Activated CD8-positive, alpha-beta memory T cell treated with anti-CD3 and anti-CD28 coated beads for 1 hour (primary cell): ENCODE measurements at places on chromosomes 5 and 9.

- no peak for DNase-seq
Observed at GRCh38 chr5:167308466-167308865, 983.0 kb upstream of the WWC1 start.

- no peak for DNase-seq
Observed at GRCh38 chr5:171031977-171032376, 170.2 kb downstream of the RANBP17 start.

- DNase-seq = no peak
Observed at GRCh38 chr5:165185716-165186115, 1680.3 kb downstream of the MAT2B start.

- DNase-seq = no peak
Observed at GRCh38 chr5:45335978-45336377, 360.2 kb downstream of the HCN1 start.

- no peak for DNase-seq
Observed at GRCh38 chr9:111860443-111860842, 36.2 kb upstream of the UGCG start.

GRCh38 chr9:91275655-91276054 lies 86.1 kb downstream of the AUH start:
- no peak for DNase-seq

DNA sequence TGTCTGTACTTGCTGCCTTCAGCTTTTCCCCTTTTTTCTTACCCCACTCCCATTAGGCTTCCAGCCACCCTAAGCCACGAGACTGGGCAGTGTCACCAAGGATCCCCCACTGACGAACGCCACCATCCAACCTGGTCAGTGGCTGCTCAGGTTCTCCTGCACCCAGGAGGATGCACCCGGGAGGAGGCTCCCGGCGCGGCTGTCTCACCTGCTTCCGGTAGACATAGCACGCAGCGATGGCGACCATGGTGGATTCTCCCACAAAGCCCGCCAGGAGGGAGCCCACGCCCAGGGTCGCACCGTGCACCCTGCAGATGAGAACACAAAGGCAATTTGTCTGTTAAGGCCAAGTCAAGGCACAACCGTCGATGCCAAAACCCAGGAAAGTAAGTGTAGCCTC lies 48.1 kb downstream of the OTULIN start:
- DNase-seq = no peak

- no peak for DNase-seq
Observed at GRCh38 chr5:106727071-106727470, 943.7 kb downstream of the EFNA5 start.

DNA sequence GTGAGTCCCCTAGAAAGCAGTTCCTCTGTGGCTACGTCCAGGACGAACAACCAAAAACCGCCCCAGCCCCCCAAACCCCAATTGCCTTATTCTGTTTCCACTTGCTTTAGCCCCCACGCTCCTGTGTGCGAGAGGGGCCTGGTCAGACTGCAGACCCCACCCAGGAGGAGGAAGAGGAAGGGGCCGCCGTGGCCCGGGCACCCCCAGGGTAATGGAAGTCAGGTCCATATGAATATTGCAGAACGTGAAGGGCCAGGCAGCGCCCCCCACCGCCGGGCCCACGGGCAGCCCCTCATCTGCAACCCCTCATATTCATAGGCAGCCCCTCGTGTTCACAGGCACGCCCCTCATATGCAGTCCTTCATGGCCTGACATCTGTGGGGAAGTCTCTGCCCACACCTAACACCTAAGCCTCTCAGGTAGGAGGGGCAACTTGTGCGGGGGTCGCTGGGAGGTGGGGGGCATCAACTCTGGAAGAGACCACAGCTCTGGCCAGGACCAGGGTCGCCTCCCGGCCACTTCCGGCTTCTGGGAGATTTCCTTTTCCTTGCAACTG lies 37.7 kb upstream of the PLEKHG4B start:
- DNase-seq = no peak

- DNase-seq = no peak
Observed at GRCh38 chr5:16970260-16970659, 34.2 kb upstream of the MYO10 start.

DNA sequence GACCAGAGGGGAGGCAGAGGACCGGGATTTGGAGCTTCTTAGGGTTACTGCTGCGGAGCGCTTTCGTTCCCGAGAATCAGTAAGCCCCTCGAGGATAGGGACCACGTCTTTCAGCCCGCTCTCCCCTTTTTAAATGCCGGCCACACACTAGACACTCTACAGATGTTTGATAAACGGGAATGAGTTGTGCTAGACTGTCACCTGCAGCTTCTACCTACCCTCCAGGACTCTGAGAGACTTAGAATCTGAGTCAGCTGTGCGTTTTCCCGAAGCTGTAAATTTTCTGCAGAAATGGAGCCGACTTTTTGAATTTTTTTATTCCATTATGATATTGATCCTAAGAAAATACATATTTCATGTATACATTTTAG lies 670 bp downstream of the CCDC171 start:
- no peak for DNase-seq

- no peak for DNase-seq
Observed at GRCh38 chr9:116450378-116451139, 236.5 kb upstream of the TRIM32 start.

GRCh38 chr5:148697180-148697808 lies 43.0 kb upstream of the HTR4 start:
- DNase-seq = no peak

- DNase-seq = no peak
Observed at GRCh38 chr5:149745943-149746324, 15.8 kb downstream of the PPARGC1B start.

DNA sequence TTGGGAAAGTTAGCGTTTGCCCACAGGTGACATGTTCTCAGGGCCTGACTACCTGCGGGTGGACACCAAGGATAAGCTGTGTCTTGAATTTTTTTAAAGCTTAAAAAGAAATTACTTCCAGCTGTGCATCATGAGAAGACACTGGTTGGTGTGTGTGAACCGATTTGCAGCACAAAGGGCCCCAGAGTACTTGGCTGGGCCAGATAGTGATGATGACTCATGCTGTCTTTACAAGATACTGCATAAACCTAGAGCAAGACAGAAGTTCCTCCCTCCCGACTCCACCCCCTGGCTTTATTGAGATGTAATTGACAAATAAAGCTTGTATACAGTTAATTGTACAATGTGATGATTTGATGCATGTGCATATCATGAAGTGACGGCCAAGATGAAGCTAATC lies 212.8 kb downstream of the NXNL2 start:
- no peak for DNase-seq

DNA sequence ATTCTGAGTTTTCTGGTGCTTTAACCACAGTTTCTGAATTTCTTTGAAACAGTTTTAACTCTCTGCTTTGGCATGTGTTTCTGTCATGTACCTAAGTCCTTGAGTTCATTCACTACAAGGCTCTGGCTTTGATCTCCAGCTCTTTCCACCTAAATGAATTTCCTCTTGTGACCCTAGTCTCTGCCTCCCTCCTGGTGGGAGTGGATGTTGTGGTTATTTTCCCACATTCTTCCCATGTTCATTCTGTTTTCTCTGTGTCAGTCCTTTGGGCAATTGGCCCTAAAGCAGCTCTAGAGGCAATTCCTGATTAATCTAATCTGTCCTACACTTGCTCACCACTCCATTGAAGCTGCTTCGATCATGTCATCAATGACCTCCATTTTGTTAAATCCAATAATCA lies 28.4 kb upstream of the DPYSL3 start:
- DNase-seq = no peak

DNA sequence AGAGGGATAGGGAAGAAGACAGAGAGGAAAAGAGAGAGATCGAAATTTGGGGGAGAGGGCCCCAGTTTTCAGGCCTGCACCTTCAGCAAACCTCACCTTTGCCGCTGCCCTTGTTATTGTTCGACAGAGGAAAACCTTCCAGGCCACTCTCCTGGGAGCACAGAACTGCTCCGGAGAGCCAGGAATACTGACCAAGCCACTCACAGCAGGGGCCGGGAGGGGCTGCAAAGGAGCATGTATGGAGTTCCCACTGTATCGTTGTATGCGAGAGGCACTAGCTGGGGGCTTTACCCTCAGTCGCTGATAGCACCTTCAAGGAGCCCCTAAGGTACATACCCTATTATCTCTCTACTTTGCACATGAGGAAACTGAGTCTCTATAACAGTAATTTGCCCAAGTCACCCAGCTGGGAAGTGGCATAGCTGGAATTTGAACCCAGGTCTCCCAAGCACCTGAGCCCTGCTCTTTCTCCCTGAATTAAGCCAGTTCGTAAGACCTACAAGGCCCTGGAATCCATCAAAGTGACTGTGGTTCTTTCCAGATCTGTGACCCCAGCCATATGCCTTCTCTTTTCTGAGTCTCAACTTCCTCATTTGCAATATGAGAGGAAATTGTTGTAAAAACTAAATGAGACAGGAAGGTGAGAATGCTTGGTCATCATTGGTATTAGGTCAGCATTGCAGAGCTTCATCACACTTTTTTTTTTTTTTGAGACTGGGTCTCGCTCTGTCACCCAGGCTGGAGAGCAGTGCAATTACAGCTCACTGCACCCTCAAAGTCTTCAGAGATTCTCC lies 21.0 kb upstream of the FOXE1 start:
- no peak for DNase-seq

DNA sequence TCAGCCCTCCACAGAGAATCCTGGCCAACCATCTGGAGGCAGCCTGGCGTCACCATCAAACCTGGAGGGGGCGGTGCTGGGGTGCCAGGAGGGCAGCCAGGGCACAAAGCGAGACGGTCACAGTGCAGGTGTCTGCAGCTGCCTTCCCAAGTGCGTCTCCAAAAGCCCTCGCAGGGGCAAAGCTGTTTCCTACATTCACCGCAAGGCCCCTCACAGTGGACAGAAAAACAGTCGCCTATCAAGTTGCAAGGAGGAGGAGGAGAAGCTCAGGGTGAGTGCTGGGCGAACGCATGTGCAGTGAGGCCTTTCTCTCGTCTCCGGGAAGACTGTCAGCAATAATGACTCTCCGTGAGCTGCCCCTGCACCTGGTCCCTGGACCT lies 18.0 kb upstream of the LHX3 start:
- no peak for DNase-seq

DNA sequence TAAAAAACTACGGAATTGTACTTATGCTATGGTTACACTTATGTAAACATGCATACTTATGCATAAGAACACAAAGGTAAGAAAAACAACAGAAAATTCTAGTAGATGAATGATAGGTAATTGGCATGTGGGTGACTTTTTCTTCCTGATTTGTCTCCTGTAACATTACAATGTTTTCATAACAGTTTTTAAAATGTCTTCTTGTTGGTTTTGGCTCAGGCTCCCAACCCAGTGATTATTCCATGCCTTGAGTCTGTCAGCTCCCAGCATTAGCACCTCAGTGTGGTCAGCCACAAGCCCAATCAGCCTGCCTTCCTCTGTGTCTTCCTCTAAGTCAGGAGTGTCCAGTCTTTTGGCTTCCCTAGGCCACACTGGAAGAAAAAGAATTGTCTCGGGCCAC lies 7.9 kb upstream of the FOXE1 start:
- no peak for DNase-seq

DNA sequence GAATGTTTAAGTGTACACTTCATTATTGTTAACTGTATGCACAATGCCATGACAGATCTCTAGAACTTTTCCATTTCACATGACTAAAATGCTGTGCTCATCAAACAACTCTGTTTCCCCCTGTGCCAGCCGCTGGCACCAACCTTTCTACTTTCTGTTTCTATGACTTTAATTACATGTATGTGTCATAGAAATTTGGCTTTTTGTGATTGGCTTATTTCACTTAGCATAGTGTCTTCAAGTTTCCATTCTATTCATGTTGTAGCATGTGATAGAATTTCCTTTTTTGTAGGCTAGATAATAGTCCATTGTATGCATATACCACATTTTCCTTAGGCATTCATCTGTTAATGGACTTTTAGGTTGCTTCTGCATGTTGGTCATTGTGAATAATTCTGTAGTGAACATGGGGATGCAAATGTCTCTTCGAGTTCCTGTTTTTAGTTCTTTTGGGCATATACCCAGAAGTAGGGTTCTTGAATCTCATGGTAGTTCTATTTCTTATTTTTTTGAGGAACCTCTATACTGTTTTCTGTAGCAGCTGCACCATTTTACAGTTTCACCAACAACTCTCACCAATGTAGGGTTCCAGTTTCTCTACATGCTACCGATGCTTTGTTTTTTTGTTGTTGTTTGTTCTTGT lies 184.4 kb upstream of the DMRT1 start:
- no peak for DNase-seq

GRCh38 chr9:127999461-127999860 lies 18.7 kb upstream of the EEIG1 start:
- no peak for DNase-seq

- DNase-seq = no peak
Observed at GRCh38 chr5:169869066-169869465, 111.2 kb downstream of the INSYN2B start.

DNA sequence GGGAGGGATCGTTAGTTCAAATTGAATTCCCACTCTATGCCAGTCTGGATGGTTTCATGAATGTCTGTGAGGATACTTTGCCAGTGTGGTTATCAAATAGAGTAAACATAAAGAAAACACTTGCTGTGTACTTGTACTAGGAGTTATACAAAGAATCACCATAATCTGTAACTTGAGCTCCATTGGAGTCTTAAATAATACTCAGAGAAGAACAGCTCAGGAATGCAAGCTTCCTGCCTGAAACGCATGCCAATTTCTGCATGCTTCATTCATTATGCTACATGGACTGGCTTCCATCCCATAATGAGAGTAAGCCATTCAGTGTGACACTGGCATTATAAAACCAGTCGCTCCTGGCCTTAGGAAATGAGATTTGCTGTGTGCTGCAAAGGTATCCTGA lies 351.4 kb downstream of the SEMA5A start:
- DNase-seq = no peak

- DNase-seq = no peak
Observed at GRCh38 chr5:117623042-117623805, 1048.6 kb upstream of the SEMA6A start.

- no peak for DNase-seq
Observed at GRCh38 chr5:110880413-110880812, 141.6 kb downstream of the SLC25A46 start.

DNA sequence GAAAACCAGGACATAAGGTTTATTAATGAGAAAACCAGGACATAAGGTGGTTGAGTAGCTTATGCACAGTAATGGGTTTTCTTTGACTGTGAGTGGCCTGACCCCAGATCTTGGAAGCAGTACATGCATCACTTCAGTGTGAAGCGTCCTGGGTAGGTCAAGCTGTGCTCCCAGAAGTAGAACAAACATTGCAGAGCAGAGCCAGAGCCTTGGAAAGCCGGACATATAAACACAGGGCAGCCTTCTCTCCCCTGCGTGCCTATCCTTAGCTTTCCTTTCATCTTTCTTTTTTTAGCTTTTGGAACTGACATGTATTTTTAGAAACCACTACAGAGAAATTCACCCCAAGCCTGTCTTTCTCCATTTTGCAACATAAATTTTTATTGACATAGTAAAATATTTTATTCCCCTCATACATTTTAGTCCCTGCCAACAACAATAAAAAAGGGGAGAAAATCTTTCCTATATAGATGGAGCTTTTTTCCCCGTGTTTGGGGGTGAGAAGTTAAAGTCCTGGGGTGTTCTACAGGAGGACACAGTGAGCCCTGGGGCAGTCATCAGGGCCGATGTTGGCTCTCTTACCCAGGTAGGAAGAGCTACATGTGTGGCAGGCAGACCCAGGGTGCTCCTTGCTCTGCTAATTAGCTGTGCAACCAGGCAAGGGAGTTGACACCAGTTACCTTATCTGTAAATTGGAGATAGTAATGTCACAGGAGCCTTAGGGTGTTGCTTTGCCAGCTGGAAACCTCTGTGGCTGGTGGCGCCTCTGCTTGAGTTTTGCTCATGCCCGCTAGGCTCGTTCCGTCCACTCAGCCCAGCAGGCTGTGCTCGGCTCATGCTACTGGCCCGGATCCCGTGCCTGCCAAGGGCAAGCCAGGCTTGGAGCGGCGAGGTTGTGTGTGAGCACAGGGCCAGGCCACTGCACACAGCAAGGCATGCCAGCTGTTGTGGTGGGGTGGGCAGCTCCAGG lies 389.6 kb downstream of the KDM4C start:
- no peak for DNase-seq

- no peak for DNase-seq
Observed at GRCh38 chr9:137486545-137487453, 27.7 kb upstream of the NSMF start.
